ENCODE measurements at places on chromosomes 4 and X.

DNA sequence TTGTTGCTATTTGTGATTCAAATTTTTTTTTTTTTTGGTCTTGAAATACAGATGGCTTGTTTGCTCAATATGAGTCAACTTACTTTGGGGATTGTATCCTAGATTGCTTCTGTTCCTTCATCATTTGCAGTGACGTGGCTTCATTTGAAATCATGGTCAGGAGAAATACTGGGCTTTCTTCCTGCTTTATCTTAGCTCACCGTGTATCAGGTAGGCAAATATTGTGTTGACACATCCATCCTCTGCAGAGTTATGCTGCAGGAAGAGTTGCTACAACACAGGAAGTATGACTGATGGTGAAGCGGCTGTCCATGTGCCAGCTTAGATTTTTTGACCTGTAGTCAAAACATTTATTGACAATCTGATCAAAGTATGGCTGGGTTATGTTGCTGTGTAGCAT lies 232.2 kb downstream of the C4orf33 start:
- DNase-seq, result no peak

DNA sequence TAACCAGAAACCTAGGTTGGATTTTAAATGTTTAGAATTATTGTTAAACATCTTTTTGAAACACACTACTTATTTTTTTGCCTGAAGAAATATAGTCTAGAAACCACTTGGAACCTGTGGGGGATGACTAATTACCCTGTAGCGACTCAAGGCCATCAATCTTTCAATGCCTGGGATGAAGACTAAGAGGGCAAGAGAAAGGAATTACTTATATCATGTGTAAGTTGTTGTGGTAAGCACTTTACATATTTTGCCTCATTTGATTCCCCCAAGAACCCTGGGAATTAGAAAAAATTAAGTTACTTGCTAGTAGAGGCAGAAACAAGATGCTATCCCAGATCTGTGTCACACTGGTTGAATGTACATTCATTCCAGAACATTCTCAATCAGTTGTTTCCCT lies 170.9 kb upstream of the GRIA3 start:
- DNase-seq, result no peak

- DNase-seq, result no peak
Observed at GRCh38 chr4:187474238-187474637, 521.3 kb upstream of the ZFP42 start.

GRCh38 chr4:113504422-113504821 lies 257.1 kb downstream of the CAMK2D start:
- no peak for DNase-seq

GRCh38 chrX:55167124-55167803 lies 52.9 kb upstream of the PAGE5 start:
- no peak for DNase-seq

GRCh38 chr4:61277785-61278760 lies 77.9 kb downstream of the ADGRL3 start:
- DNase-seq, result no peak

- DNase-seq, result no peak
Observed at GRCh38 chrX:5324546-5324945, 904.1 kb downstream of the NLGN4X start.

DNA sequence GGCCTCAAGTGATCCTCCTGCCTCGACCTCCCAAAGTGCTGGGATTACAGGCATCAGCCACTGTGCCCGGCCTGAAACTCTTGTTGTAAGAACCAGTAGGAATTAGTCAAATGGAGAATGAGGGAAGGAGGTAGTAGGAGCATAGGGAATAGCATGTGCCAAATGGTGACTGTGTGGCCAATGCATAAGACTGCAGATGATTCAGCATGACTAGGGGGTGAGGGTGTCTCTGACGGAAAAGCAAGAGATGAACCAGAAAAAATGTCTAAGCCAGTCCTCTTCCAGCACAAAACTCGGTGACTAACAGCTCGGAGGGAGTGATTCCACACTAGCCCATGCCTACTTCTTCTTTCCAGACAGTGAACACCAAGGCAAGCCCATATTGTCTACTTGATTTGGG lies 58.2 kb upstream of the DUSP21 start:
- DNase-seq, result no peak

- no peak for DNase-seq
Observed at GRCh38 chr4:158581161-158581560, 59.5 kb downstream of the RXFP1 start.

- DNase-seq, result no peak
Observed at GRCh38 chr4:38192516-38192915, 232.3 kb downstream of the PTTG2 start.

GRCh38 chrX:149720021-149720689 lies 8.3 kb downstream of the MAGEA11 start:
- DNase-seq, result no peak

GRCh38 chr4:182895791-182896292 lies 21.3 kb downstream of the DCTD start:
- DNase-seq, result no peak

Measured in NK-92 treated with Interleukin-12 subunit alpha and Interleukin-12 subunit beta, amount 100 ng/mL, for 24 hours (cell line).